ENCODE measurements at places on chromosomes 12 and 14. TPM values are rescaled to one million over a fixed set of nuclear protein-coding genes. Genes with fewer than 3 reads are reported as not detected.

SERPINA4 gene
- total RNA-seq: not detected

VDR gene
- 0.48 TPM for total RNA-seq

SERPINA9 gene
- total RNA-seq: not detected

CCDC177 gene
- not detected for total RNA-seq

SMCO2 gene
- 1.2 TPM for total RNA-seq

STAT6 gene
- 136 TPM for total RNA-seq

ACOT4 gene
- total RNA-seq: 0.69 TPM

NRIP2 gene
- total RNA-seq: not detected

TAS2R8 gene
- not detected for total RNA-seq

PRB2 gene
- not detected for total RNA-seq

RABGGTA gene
- 29.5 TPM for total RNA-seq

SAMD15 gene
- 1.1 TPM for total RNA-seq

TAS2R13 gene
- total RNA-seq: 0.97 TPM

ARHGAP9 gene
- not detected for total RNA-seq

NRXN3 gene
- total RNA-seq: 4.2 TPM

ACSM4 gene
- not detected for total RNA-seq

TGM1 gene
- 3.9 TPM for total RNA-seq

DNA sequence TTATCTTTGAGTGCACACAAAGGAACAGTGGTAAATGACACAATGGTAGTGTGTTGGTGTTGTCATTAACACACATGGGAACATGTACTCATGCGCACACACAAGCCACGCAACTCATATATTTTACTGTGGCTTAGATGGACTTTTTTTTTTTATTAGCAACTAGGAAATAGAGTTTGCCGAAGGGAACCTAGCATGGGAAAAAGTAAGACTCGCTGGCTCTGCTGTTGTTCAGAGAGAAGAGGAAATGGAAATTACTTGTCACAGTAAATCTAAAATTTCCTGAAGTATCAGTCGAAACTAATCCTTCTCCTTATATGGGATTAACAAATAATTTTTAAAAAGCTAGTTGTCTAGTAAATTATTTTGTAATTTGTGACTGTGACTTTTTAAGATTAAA is 33.7 kb upstream of the IL22 start:
- DNase-seq: peak; percentile 29

DNA sequence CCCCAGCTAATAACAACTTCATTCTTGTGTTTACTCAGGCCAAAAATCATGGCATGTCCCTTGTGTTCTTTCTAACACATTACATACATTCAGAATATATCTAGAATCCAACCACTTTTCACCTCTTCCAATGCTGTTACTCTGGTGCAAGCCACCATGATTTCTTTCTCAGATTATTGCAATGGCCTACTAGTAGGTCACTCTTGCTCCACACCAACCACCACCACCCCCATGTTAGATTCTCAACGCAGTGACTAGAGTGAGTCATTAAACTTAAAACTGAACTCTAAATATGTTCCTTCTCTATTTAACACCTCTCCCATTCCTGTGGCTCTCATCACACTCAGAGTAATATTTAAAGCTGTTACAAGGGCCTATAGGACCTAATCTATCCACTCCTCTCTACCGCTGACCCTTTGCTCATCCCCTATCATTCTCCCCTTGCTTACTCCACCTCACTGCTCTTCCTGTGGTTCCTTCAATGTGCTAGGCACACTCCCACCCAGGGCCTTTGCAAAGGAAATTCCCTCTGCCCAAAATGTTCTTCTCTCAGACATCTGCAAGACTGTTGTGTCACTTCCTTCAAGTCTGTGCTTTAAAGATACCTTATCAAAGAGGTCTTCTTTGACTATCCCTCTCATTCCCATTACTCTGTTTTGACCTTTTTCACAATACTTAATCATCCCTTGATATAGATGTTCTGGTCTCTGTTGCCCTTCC is 6.6 kb downstream of the RTN1 start:
- no peak for DNase-seq

GRCh38 chr14:99156814-99157213 is 115.2 kb downstream of the BCL11B start:
- DNase-seq: no peak

- DNase-seq: no peak
These were observed 7.6 kb downstream of the PNP start for GRCh38 chr14:20476776-20477175.

GRCh38 chr12:5807090-5807414 is 138.0 kb downstream of the ANO2 start:
- DNase-seq: no peak

DNA sequence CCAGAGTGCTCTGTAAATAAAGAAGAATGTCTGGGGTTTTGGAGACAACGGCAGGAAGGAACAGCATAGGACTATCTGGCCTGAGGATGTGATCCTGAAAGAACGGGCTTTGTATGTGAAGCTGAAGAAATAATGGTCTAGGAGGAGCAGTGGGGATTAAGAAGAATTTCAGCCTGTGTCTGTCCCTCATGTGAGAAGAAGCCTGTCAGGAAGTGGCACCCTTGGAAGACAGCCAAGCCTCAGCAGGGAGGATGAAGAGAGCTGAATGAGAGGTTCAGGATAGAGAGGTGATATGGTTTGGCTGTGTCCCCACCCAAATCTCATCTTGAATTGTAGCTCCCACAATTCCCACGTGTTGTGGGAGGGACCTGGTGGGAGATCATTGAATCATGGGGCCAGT is 56.9 kb upstream of the TCL1A start:
- DNase-seq: no peak

- DNase-seq: no peak
These were observed 884.9 kb upstream of the FOXG1 start for GRCh38 chr14:27881646-27882045.

GRCh38 chr12:115209230-115209629 is 525.3 kb upstream of the TBX3 start:
- no peak for DNase-seq

GRCh38 chr14:102930138-102930752 is 7.8 kb downstream of the AMN start:
- no peak for DNase-seq

- no peak for DNase-seq
These were observed 2.8 kb upstream of the CNIH1 start for GRCh38 chr14:54443981-54444380.

DNA sequence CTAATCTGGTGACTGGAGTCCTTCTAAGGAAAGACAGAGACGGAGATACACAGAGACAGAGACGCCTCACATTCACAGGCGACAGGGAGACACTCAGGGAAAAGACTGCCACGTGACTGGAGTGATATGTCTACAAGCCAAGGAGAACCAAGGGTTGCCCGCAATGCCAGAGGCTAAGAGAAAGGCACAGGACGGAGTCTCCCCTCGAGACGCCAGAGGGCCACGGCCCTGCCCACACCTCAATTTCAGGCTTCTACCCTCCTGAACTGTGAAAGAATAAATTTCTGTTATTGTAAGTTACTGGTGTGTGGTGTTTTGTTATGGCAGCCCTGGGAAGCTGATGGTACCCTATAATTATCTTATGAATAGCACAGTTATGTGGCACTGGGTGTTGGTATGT is 11.6 kb upstream of the RAN start:
- no peak for DNase-seq

DNA sequence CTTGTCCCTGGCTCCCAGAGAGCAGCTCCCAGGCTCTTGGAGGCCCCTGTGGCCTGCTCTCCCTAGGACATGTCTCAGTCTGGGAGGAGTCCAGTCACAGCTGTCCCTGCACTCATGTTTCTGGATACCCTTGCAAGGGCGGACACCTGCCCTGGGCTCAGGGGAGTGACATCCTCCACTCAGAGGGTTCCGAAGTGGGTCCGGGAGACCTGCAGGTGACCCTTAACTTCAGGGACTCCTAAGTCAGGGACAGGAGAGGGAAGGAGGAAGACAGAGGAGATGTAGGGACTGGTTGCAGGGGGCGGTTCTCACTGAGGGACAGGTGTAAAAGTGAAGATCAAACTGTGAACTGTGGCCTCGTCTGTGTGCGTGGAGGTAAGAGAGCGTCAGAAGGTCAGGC is 37.6 kb downstream of the CACNA2D4 start:
- DNase-seq: no peak

- peak; percentile 64 for DNase-seq
These were observed 3.0 kb downstream of the SDSL start for GRCh38 chr12:113424915-113425823.

DNA sequence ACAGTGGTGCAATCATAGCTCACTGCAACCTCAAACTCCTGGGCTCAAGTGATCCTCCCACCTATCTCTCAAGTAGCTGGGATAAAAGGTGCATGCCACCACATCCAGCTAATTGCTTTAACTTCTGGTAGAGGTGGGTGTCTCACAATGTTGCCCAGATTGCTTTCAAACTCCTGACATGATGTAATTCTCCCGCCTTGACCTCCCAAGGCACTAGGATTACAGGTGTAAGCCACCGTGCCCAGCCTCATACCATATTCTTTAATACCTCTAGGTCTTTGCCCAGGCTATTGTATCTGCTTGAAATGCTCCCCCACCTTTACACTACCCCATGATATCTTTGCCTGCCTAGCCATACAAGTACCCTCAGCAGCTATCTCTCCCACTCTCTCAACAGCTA is 11.3 kb downstream of the R3HDM2 start:
- DNase-seq: no peak

DNA sequence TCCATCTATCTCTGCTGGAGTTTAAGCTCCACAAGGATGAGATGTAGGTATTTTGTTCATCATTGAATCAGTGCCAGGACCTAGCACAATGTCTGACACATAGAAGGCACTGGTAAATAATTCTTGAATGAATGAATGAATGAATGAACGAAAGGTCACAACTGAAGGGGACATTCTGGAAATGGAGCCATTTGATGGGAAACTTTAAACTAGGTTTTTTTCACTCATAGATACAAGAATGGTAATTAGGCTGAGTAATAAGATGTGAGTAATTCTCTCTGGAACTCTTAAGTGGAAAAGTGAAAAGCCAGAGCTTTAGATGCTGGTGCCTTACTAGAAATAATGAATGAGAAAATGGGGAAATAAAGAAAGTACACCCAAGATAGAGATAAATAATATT is 44.3 kb downstream of the SCN8A start:
- DNase-seq: no peak

DNA sequence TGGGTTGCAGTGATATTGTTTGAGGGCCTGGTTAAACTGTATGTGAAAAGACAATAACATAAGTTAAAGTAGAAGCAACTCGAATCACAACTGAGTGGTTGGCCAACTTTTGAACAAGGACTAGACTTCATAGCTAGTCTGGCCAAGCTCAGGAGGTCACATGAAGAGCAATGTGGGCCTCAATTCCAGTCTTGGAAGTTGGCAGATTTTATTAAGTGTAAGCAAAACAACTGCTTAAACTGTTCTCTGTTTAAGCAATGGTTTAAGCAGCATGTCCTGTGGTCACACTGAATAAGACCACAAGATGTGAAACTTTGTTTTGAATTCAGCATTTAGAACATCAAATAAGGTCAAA is 100.4 kb downstream of the TMTC3 start:
- no peak for DNase-seq

- no peak for DNase-seq
These were observed 104.0 kb upstream of the PWP1 start for GRCh38 chr12:107581619-107582015.

GRCh38 chr12:14957551-14958168 is 3.7 kb downstream of the ARHGDIB start:
- DNase-seq: no peak
